SK-MEL-5 (cell line): ENCODE measurements at places on chromosomes 13 and 19.

GRCh38 chr13:35475212-35475959 is 1.1 kb downstream of the MAB21L1 start:
- DNase-seq: peak; percentile 56

DNA sequence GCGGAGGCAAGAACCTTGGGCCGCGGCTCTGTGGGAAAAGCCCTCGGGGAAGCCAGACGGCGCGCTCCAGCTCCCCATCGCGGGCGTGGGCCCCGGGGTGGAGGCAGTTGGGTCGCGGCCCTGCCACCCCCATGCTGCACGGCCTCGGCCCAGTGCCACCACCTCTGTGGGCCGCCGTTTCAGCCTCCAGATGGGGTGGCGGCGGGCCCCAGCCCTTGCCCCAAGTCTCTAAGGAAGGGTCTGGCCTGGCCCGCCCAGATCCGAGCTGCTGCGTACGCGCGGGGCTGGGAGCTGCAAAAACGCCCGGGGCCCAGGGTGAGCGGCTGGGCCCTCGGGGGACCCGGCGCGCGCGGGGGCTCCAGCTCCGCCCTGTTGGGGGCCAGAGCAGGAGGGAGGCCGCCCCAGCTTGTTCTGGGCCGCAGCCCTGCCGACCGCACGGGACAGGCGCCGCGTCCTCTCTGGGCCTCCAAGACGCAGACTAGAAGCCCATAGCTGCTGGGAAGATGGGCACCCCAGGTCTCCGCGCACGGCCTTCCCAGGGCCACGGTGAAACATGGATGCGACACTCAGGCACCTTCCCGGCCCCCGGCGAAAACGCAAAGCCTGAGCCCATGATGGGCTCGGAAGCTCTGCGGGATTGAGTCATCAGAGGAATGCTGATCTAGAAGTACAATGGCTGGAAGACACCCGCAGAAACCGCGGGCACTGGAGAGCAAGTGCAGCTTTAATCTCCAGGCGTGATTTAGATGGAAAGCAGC is 110.1 kb downstream of the KCTD15 start:
- DNase-seq: no peak

- DNase-seq: no peak
These were observed 120.6 kb downstream of the ABCC4 start for GRCh38 chr13:95180513-95181245.

DNA sequence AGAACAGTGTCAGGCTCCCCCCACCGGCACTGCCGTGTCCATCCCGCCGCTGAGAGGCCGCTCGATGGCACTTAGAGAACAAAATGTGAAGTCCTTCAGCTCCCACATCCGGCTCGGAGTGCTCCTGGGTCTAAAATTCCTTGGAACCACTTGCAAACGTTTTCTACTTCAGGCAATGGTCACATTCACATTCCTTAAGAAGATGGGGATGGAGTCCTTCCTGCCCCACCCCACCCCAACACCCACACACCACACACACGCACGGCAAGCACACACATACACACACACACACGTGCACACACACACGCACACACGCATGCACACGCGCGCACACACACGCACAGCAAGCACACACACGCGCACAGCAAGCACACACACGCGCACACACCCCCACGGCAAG is 83.4 kb downstream of the SOX1 start:
- DNase-seq: no peak

DNA sequence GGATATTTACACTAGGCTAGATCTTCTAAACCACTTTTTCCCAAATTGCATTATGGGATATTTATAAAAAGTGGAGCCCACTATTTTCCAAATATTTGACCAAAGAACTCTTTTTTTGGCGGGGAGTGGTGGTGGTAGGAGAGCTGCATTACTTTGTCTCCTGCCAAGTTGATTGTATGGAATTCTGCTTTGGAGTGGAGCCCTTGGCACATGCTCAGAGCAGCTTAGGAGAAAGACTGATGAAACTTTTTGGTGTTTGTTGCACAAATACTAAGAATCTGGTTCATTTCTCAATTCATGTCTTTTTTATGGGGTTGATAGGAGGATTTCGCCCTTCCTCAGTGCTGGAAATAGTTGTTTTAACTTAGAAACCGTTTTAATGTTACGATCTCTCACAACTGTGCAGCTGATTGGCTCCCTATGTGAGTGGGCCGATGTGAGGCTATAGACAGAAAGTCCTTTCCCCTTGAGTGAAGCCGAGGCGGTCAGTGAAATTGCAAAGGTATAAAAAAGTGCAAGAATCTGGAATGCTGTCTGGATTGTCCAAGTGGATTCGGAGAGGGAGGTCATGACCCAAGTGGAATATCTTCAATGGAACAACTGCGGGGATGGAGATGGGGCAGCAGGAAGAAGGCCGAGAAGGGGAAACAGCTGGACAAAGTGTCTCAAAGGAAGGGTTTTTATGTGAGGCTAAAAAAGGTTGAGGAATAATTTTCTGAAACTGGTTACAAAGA is 415.9 kb downstream of the FGF9 start:
- DNase-seq: no peak

DNA sequence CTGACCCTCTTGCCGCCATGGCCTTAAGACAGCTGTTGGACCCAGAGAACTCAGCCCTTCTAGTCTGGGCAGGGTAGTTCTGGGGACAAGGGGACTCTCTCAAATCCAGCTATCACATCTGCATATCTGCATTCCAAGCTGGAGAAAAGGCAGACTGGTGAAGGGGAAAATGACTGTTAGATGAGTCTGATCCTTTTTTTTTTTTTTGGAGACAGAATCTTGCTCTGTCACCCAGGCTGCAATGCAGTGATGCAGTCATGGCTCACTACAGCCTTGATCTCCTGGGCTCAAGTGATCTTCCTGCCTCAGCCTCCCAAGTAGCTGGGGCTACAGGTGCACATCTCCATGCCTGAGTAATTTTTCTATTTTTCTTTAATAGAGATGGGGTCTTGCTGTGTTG is 114.3 kb downstream of the SIPA1L3 start:
- DNase-seq: no peak

- peak; percentile 78 for DNase-seq
These were observed 33.4 kb downstream of the ZNF45 start for GRCh38 chr19:43901395-43902390.

DNA sequence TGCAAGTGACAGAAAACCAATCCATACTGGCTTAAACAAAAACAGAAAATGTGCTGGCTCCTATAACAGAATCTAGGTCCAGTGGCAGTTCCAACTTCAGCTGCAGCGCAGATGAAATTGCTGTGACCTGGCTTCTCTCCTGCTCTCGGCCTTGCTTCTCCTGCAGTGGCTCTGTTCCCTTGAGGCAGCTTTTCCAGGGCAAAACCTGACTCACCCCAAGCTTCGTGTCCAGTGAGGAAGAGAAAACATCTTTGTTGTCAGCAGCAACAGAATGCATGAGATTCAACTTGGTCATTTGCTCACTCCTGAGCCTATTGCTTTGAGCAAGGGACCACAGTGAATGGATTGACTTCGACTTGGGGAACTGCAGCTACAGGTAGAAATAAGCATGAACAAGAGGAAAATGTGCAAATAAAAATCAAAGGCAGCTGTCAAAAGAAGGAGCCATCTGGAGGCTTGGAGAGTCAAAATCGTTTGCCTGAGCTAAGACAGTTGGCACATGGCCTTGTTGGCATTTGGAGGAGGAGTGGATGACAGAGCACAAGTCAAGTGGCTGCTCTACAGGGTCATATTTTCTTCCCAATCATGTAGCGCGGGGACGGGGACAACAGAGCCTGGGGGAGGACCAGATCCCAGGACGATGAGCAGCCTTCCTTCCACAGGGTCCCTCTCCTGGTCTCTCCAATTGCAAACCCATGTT is 523.4 kb downstream of the FGF9 start:
- no peak for DNase-seq

GRCh38 chr19:281156-281853 is 9.9 kb downstream of the PLPP2 start:
- DNase-seq: no peak

- DNase-seq: no peak
These were observed 12.4 kb upstream of the CNFN start for GRCh38 chr19:42402376-42403116.
